Activated CD8-positive, alpha-beta memory T cell treated with anti-CD3 and anti-CD28 coated beads for 1 hour (primary cell): ENCODE measurements at places on chromosomes 11 and 22.
A peak's percentile ranks its signal among the peaks of the same experiment; 100 is the strongest.

DNA sequence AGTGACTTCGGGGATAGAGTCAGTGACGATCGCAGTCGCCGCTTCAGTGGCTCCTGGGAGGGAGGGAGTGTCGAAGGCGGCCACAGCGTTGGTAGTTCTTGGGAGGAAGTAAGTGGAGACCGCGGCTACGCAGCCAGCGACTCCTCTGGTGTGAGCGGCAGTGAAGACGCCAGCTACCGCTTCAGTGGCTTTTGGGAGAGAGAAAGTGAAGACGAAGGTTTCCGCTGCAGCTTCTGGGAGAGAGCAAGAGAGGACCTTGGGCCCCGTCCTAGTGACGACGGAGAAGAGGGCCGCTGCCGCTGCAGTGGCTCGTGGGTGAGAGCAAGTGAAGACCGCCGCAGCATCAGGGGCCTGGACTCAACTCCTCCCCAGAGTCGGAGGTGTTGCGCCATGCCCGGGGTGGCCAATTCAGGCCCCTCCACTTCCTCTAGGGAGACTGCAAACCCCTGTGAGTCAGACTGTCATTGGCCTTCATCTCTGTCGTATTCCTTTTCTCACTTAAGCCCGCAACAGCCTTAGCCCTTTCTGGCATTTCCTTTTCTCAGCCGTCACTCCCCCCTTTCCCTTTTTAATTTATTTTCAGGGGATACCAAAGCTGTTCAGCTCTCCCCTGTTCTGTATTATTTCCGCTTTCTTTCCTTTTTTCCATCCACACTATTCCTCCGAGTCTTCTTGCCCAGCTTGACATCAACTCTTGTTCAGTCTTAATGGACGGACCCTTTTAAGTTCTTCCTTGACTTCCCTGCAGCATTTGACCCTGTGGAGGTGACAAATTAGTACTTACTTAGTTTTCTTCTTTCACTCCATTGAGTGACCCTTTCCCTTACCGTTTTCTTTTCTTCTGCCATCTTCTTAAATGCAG is 1.0 kb downstream of the ANKRD42 start:
- peak; percentile 13 for DNase-seq

DNA sequence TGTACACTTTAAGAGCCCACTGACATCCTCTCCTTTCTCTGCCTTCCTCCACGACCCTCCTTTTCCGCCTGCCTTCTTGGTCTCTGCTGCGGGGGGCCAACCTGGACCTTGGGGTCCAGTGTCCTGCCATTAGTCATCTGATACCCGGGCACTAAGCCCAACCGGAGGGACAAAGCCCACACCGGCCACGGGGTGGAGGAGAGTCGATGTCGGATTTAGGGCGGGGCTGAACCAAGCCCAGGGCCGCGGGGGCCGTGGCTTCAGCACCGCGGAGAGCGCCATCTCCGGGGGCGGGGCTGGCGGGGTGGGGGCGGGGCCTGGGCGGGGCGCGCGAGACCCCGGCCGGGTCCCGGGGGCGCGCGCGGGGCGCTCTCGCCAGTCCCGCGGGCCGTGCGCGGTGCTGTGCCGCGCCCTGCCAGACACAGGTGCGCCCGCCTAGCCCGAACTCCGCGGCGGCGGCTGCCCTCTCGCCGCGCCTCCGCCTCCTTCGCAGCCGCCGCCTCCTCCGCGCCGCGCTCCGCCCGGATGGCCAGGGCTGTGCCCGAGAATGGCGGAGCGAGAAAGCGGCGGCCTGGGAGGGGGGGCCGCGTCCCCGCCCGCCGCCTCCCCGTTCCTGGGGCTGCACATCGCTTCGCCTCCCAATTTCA is at the start of gene MAPK8IP1:
Gene MAPK8IP1, plus strand, starts transcription at position 378 of the 647 bp plus-strand sequence. Its CDS starts 170 bp downstream, at position 548.
- DNase-seq, result peak; percentile 41

DNA sequence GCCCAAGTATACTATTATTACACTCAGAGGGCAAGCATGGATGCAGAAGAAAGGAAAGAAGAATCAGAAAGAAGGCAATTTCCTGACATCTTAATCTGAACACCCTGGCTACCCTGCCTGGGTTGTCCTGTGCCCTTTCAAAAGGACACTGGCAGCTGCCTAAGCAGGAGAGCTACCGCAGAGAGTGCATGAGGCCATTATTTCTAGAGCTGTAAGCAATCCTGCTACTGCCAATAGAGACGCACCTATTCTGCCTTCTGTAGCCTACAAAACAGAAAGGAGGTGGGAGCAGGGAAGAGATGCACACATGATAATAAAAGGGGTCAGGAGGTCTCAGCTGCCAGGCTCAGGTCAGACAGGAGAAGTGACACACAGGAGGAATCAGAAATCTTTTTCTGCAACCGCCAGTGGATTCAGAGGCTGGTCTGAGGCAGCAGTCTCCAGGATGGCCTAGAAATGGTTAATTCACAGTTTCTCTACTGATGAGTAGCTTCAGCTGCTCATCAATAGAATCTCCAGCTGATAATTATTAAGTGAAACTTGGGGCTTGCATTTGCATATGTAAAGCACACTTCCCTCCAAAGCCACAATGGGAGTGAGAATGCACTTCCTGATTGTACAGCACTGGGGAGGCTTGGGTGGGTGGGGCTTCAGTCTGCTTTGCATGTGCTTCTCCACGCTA is 253.9 kb downstream of the LARGE1 start:
- DNase-seq, result no peak

GRCh38 chr11:57174656-57175055 is 7.1 kb upstream of the LRRC55 start:
- no peak for DNase-seq

- DNase-seq, result no peak
Observed at GRCh38 chr11:27863637-27864036, 163.4 kb upstream of the BDNF start.

DNA sequence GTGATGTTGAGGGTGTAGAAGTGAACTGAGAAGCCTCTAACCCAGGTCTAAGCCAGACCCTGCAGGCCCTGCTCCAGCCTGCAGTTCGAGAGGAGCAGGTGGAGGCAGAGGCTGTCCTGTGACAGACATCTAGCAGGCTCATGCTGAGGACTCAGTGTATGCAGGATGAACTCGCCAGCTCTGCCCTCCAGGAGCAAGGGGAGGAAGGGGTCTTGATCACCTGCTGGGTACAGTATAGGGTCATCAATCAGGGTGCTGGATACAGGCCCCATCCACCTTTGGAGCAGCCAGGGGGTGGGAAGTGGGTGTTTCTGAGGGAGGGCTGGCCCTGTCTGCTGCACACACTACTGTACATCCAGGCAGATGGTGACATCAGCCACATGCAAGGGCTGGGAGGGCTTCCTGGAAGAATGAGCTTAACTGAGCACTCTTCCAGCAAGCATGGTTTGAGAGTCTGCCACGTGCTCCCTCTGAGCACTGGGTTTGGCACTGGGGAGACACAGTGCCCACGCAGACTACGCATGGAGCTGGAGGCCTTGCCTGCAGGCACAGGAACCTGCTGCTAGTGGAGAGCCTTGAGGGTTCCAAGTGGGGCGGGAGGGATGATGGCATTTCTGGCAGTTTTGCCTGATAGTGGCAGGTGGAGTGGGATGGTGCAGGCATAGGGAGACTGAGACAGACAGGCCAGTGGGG is 9.2 kb downstream of the MAPK8IP1 start:
- DNase-seq, result no peak

DNA sequence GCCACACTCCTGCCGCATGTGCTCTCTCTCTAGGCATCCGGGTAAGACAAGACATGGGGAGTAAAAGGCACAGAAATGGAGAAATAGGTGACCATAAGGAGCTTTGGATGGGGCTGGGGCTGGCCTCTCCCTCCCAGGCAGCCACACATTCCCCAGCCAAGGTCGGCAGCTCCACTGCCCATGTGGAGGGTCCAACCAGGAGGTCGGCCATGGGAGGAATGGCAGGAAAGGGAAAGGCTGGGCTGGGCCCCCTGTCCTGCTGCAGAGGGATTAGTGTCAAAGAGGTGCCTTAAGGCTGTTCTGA is 460 bp upstream of the MUC5AC start:
- no peak for DNase-seq

DNA sequence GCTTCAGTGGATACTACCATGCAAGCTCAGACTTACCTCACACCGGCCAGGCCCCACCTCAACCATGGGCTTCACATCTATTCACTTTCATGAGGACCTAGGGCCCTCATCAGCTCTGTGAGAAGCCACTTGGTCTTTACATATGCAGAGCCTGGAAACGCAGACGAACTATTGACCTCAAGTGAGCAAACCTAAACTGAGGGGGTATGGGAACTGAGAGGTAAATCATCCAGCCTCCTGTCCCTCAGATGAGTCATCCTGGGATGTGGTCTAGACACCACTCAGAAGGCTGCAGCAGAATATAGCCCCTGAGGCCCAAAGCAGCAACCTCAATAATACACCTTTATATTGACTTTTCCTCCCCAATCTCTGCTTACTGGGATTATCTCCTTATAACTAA is 578.0 kb downstream of the INSC start:
- DNase-seq, result no peak
